ENCODE measurements at places on chromosomes 5 and 9.

GRCh38 chr5:73381590-73382400 is 66.8 kb downstream of the FOXD1 start:
- DNase-seq: no peak

GRCh38 chr5:78633700-78634099 is 14.9 kb downstream of the LHFPL2 start:
- DNase-seq: no peak

GRCh38 chr9:89357331-89358197 is 39.3 kb downstream of the SECISBP2 start:
- DNase-seq: no peak

DNA sequence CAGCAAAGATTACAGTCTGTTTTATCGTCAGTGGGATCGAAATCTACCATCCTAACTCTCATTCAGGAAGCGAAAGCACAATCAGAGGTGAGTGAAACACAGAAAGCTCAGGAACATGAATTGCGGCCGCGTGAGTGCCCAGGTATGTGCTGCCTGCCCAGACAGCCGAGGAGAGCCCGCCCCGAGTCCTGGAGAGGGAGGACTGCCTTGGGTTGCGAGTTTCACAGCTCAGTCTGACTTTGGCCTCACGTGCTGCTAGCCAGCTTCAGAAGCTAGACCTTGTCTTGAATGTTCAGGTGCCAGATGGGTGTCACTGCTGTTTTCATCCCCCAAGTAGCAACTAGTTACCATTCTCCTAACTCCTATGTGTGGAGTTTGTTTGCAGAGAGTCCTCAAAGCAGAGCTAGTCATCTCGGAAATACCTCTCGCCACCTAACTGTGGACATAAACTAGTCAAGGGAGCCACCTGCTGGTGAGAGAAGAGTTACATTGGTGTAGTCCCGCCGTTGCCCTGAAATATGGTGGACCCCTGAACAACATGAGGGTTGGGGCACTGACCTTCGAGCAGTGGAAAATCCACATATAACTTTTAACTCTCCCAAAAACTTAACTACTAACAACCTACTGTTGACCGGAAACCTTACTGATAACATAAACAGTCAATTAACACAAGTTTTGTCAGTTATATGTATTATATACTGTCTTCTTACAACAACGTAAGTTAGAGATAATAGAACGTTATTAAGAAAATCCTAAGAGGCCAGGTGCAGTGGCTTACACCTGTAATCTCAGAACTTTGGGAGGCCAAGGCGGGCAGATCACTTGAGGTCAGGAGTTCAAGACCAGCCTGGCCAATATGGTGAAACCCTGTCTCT is 80.9 kb downstream of the GOLPH3 start:
- peak; percentile 12 for DNase-seq

GRCh38 chr9:23779220-23779619 is 46.8 kb downstream of the ELAVL2 start:
- no peak for DNase-seq

GRCh38 chr5:6434731-6435130 is 13.9 kb upstream of the UBE2QL1 start:
- DNase-seq: no peak

DNA sequence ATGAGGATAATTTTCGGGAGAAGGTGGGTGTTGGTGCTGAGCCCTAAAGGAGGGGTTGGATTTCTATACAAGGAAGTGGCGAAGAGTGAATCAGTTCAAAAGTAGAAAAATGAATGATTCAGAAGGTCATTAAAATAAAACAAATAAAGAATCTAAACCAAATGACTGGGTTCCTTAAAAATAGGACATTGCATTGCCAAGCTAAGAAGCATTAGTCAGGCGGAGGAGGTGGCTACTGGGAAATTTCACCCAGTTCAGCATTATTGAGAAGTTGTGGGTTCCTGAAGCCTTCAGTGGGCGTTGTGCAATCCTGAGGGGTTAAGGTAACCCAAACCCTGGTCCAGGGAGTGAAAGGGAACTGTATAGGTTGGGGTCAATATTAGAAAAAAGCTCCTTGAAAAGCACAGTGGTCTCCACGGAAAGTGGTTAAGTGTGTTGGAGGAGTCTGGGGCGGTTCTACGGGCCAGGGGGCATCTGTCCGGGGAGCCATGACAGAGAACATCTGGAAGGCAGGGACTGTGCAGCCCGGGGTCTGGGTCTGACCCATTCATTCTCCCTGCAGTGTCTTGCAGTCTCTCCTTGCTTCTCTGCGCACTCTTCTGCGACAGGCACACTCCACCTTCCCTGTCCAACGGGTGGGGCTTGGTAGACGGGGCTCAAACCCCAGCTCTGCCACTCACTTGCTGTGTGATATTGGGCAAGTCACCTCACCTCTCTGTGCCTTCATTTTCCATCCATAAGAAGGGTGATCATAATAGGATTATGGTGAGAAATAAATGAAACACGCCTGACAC is 27.6 kb upstream of the DUSP1 start:
- DNase-seq: no peak

DNA sequence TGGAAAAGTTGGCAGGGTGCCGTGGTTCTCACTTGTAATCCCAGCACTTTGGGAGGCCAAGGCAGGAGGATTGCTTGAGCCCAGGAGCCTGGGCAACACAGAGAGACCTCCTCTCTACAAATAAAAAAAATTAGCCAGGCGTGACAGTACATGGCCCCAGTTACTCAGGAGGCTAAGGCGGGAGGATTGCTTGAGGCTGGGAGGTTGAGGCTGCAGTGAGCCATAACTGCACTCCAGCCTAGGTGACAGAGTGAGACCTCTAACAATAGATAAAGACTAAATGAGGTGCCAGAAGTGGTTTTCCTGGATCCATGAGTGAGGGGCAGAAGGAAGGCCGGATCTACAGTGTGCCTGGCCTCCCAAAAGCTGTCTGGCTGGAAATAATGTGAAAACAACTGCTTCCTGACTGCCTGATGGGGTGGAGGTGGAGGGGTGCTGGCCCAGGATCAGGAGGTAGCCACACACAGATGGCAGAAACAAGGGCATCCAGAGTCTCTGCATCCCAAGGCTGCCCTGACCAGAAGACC is 4.1 kb downstream of the SHB start:
- no peak for DNase-seq

DNA sequence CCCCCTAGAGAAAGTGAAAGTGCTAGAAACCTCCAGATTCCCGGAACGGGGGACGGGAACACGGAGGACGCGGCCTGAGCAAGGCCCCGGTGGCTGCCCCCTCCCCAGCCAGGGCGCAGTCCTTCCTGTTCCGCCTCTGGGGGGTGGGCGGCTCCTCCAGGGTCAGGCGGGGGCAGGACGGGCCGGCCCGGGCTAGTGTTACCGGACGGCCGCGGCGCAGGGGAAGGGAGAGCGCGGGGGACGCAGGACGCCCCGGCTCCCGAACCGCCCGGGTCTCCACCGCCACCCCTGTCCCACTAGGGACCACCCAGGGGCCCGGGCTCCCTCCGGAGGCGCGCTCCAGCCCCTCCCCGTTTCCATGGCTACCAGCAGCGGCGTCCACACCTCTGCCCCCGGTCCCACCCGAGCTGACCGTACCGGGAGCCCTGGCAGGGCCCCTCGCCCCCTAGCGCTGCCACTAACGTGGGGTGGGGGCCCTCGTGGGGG is 579 bp downstream of the SLC12A7 start:
- DNase-seq: no peak

DNA sequence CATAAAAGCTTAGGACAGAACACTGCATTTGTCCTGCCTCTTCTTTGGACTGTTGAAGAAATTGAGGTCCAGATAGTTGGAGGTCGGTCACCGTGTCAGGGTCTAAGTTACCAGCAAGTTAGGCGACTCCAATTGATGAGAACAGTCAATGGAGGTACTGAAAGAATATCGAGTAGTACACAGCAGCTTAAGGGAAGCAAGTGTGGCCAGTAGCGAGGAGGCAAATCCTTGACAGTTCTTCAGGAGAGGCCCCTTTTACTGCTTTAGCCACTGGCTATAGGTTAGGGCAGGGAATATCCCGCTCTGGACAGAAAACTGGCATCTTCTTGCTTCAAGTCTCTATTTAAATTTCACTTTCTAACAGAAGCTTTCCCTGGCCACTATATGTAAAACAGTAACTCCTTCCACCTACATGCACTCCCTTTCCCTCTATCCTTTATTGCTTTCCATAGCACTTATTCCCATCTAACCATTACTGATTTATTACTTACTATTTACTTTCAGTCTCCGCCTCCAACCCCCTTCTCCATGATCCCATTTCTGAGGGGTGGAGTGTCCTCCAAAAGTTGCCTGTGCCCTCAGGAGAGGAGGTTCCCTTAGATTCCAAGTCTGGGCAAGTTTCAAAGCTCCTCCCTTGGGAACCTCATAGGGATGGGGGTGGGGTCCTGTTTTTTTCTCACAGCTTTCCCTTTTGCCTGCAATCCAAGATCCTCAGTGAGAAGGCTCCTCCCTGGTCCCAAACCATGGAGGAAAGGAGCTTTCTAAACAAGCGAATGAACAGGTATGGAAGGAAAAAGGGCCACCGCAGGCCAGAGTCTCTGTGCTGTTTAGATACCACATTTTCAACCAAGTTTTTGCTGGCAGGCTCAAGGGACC is 4.1 kb upstream of the PRDM6 start:
- DNase-seq: no peak

DNA sequence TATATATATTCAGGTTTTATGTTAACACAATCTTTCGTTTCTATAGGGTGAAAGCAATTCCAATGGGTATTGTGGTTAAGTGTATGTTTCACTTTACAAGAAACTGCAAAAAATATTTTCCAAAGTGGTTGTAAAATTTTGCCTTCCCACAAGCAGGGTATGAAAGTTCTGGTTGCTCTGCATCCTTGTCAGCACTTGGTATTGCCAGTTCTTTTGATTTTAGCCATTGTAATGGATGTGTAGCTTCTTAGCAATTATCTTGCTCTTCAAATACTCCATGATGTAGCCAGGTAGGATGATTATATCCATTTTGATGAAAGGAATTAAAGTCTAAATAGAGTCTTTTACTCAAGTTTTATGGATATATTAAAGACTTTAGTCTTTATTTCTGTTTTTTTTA is 9.1 kb upstream of the ADAM19 start:
- DNase-seq: no peak

DNA sequence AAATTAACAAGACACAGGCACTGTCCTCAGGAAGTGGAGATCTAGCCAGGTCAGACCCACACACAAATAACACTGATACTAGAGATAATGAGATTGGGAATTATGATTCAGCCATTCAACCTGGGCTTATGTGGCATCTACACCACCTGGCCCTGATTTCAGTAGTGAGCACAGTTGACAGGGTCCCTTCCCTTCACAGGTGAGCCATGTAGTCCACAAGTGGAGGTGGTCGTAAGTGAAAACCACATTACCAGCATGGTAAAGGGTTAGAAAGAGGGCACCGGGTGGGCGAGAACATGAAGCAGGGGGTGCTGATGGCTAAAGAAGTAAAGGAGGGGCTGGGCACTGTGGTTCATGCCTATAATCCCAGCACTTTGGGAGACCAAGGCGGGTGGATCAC is 48.3 kb upstream of the IL17B start:
- no peak for DNase-seq

- no peak for DNase-seq
Measured at GRCh38 chr9:130542457-130543228, 36.7 kb upstream of the FUBP3 start.

- no peak for DNase-seq
Measured at GRCh38 chr5:147522435-147522834, 12.6 kb upstream of the DPYSL3 start.

DNA sequence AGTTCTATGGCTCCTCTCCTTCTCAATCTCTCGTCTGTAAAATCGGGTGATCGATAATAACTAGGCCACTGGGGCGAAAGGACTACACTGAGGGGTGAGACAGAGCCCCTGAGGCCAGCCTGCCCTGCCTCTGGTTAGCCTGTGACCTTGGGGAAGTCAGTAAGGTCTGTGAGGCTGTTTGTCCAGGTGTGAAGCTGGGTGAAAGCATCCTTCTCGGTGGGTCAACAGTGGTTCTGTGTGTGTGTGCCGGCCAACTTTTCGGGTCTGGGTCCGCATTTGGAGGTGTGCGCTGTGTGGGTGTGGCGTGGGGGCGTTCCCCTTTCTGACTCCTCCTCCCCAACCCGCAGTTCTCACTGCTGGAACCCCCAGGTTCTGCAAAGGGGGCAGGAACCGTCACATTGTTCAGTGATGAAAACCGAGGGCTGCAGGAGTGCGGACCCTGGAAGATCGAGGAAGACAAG is 5.0 kb upstream of the RNF44 start:
- no peak for DNase-seq

- peak; percentile 44 for DNase-seq
Measured at GRCh38 chr5:149371296-149371962, 7.7 kb downstream of the IL17B start.

DNA sequence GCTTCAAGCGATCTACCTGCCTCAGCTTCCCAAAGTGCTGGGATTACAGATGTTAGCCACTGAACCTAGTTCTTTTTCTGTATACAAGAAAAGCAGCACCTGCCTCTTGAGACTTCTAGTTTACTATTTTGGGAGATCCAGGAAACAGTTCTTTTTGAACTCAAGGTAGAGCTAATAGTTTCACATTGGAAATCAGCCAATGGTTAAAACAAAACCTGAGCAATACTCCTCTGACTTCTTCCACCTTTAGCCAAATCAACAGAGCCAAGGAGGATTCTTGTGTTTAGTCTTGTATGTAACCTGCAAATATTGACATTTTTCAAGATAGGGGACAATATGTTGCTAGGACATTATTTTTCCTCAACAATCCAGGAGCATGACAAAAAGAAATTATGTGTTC is 349.4 kb downstream of the SH3GL2 start:
- no peak for DNase-seq

DNA sequence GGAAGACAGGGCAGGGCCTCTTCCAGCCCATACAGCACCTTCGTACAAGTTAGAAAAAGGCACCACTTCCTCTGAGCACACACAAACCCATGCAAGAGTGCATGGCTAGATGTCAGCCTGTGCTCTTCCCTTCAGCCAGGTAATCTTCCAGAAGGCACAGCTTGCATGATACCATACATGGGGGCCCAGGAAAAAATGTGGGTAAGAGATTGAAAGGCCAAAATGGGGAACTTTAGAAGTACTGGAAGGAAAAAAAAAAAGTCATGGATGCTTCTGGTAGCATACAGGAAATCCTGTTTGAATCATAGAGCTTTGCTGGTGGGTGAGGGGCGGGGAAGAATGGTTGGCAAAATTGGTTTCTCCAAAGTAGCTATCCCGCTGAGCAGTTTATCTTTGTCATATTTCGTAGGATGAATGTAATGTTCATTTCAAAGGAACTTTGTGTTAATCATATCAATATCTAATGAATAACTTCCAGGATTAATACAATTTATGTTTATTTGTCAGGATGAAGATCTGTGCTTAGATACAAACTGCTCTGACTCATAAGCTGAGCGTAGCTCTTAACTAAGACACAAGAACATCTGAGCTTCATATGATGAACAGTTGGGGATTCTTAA is 78.2 kb upstream of the MAP3K1 start:
- DNase-seq: no peak
